ENCODE measurements at places on chromosomes 16 and 17.
A peak's percentile ranks its signal among the peaks of the same experiment; 100 is the strongest.

DNA sequence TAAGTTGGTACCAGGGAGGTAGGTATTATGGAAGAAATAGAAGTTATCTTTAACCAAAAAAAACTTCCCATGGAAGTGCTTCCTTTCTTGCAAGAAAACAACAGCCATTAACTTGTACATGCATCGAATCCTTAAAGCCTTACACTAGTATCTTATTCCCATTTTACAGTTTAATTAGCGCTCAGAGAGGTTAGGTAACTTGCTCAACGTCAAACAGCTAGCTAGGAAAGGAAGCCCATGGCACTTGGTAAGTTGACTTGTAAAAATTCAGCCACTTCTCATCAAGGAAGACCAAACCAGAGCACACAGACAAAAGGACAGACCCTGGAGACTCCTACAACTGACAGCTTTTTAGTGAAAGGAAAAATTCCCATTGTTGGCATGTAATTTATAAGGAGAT lies 3.5 kb upstream of the NTAN1 start:
- DNase-seq: no peak

DNA sequence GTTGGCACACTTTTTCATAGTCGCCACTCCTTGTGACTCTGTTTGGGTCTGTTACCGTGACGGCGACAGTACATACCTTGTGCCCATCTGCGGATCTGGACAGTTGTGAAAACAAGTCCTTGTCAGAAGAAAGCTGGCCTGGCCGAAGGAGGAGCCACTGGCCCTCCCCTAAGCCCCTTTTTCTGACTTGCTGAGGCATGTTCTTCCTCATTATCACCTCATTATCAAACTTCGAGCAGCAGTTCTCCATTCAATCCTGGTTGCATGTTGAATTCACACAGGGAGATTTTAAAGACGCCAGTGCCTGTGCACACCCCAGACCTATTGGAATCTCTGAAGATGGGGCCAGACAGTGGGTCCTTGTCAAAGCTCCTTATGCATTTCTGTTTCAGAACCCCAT lies 61.1 kb downstream of the CYLD start:
- DNase-seq: no peak

GRCh38 chr17:38728290-38728831 lies 1.8 kb upstream of the CISD3 start:
- DNase-seq: peak; percentile 43

DNA sequence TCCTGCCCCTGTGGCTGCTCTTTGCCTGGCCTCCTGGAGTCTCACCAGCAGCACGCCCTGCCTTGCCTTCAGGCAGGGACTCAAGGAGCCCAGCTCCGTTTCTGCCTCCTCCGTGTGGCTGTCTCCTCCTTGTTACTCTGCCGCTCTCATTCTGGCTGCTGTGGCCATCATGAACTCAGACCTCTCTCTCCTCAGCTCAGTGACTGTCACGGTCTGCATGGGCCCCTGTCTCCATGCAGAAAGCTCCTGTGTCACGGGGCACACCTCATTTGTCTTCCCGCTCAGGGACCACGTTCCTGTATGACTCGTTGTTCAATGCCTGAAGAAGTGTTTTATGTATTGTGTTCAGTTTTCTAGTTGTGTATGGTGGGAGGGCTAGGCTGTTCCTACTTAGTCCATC lies 25.3 kb downstream of the RPTOR start:
- DNase-seq: no peak

DNA sequence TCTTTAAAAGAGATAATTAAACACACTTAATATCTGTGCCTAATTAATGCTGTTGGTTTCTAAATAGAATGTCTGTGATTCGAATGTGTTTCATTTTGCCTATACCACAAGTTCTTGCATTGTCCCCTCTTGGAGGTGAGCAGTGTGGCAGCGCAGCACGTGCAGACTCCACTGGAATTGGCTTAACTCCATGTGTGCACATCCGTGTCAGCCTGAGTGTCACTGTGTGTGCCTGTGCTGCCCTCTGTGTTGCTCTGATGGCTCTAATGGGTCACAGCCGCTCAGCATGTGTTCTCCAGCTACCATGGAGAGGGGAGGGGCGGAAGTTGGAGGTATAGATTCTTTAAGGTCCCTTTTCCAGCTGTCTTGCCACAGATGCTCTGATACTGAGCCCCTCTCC lies 226.6 kb downstream of the SPECC1 start:
- DNase-seq: no peak
